Naive thymus-derived CD4-positive, alpha-beta T cell (primary cell): ENCODE measurements at places on chromosomes 5 and 9.
A peak's percentile ranks its signal among the peaks of the same experiment; 100 is the strongest.

DNA sequence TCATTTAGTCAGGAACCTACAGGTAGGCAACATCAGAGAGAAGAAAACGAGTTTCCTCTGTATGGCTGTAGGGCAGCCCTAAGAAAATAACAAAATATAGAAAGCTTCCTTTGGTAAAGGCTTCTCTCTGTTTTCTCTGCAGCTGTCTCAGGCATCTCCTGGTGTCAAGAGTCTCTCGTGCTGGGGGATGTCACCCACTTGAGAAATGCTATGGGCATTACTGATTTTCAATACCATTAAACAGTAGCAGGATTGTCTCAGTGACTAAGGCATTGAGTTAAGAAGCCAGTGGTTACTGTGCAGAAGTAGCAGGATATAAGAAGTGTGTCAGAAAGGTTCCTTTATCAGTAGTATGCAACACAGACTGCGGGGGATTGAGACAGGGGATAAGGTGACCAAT is 32.4 kb downstream of the LIFR start:
- H3K27me3 ChIP-seq = no peaks in the 10 kb centered on the region
- H3K36me3 ChIP-seq = no peaks in the 10 kb centered on the region
- no peaks in the 10 kb centered on the region for H3K4me1 ChIP-seq
- H3K4me3 ChIP-seq = no peak overlapping the region

- no peak overlapping the region for H3K27ac ChIP-seq
- H3K27me3 ChIP-seq = no peaks in the 10 kb centered on the region
- H3K4me3 ChIP-seq = no peak overlapping the region
Measured at GRCh38 chr9:122134822-122135528, 24.6 kb downstream of the NDUFA8 start.

DNA sequence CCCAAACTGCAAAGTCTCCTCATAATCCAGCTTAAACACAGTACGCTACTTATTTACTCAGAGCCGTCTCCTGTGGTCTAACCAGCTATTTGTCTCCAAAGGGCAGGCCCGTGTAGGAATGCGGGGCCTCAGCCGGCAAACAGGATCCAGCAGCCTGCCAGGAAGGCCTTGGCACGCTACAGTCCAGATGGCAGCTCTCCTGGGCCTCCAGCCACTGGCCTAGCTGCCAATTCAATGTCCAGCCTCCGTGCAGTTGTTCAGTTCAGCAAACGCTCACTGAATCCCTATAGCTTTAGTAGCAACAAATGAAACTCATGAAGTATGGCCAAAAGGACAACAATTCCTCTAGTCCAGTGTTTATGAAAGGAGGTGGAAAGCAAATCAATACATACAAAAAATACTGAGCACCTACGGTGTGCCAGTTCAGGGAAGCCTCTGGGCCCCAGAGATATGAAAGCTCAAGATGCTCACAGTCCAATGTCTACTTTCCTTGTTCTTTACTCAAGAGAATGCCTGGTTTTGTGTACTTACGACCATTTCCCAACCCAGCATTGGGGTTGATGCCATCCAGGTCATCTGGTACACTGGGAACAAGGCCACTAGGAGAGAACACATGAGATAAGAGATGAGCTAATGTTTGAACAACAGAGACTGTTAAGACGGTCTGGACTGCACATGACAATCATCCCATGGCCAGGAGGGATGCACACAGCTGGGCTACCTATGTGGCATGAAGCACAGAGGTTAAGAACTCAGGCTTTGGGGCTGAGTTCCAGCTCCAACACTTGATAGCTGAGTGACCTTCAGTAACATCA is 8.3 kb downstream of the CDK5RAP2 start:
- no peaks in the 10 kb centered on the region for H3K36me3 ChIP-seq
- no peaks in the 10 kb centered on the region for H3K4me1 ChIP-seq
- H3K27ac ChIP-seq = no peak overlapping the region
- H3K4me3 ChIP-seq = no peak overlapping the region
- no peak for DNase-seq

DNA sequence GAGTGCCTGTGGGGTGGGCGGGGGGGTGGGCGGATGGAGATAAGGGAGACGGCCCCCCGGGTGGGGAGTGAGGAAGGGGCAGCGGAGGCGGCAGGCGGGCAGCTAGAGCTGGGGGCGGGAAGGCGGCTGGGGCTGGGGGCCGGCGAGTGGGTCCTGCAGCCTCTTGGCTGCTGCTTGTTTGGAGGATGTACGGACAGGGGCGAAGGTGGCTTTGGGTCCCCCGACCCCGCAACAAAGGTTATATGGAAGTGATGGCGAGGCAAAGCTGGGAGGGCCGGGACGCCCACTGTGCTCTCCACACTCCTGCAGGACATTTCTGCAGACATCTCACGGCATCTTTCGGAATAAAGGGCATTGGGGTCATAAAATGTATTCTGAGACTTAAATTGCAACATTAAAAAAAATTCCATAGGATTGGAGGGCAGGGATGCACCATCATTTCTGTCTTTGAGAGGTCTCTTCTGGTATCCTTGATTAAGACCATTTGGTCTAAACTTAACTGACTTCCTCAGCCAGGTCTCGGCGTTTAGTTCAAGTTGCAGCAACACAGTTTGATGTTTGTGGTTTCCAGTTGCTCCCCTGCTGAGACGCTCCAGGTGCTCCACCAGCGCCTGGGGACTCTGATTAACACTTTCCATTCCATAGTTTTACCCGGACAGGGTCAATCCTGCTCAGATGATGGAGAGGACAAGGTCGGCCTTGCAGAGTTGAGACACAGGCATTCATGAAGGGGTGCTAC is 101.6 kb upstream of the SSBP2 start:
- H3K4me1 ChIP-seq = peaks cover 22% of the 10 kb centered on the region
- H3K27me3 ChIP-seq = no peaks in the 10 kb centered on the region
- H3K27ac ChIP-seq = peak overlapping the region; percentile 71
- H3K4me3 ChIP-seq = peak overlapping the region; percentile 55
- peak; percentile 32 for DNase-seq

DNA sequence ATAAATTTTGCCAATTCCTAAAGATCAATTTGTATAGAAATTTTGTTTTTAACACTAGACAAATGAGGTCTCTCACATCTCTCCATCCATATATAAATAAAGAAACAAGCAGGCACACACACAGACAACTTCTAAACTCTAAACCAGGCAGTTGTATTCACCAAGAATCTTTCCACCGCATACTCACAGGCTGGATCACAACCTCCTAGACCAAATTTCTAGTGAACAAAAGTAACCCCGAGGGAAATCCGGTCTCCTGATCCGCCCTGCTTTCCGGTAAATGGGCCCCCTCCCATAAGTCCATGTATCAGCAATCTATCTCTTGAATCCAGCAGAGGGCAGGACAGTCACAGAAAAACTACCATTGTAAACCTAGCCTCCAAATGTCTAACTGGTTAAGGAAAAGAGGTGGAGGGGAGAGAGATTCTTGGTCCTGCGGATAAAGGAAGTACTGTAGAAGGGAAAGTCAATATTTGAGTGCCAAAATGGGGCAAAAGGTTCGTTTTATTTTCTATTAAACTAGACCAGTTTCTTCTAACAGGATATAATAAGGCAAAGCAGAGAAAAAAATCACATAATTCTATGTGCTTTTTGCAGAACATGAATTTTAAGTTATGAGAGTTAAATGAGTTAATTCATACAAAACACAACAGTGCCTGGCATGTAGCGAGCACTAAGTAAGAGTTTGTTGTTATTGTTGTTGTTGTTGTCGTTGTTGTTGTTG is 4.8 kb upstream of the SMU1 start:
- H3K27me3 ChIP-seq = no peaks in the 10 kb centered on the region
- H3K4me1 ChIP-seq = peaks cover 21% of the 10 kb centered on the region
- DNase-seq = peak; percentile 79
- no peaks in the 10 kb centered on the region for H3K36me3 ChIP-seq
- H3K4me3 ChIP-seq = no peak overlapping the region

DNA sequence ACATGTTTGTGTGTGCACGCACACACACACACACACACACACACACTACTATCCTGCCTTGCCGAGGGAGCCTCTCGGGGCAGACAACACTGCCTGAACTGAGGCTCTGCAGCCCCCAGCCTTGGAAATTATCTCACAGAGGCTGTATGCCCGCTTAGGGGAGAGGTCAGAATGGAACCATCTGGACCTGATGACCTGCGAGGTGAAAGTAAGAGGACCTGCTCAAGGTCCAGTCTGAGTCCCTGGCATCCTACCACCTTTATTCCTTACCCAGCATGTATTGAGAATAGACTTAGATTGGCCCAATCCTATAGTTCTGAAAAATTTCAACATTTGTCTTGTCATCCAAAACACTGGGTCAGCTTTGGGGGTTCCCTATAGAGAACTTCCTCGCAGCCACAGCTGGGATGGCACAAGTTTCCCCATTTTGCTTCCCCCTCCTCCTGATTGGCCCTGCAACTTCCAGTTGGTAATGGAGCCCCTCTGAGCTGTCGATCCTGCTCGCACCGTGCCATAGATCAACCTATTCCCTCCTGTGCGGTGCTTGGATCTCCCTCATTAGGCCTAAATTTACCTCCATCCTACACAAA is 10.2 kb downstream of the MVB12B start:
- no peaks in the 10 kb centered on the region for H3K36me3 ChIP-seq
- H3K27ac ChIP-seq = no peak overlapping the region
- H3K4me3 ChIP-seq = no peak overlapping the region

- H3K27me3 ChIP-seq = no peaks in the 10 kb centered on the region
- H3K27ac ChIP-seq = no peak overlapping the region
Measured at GRCh38 chr9:94864196-94864595, 137.7 kb downstream of the AOPEP start.

DNA sequence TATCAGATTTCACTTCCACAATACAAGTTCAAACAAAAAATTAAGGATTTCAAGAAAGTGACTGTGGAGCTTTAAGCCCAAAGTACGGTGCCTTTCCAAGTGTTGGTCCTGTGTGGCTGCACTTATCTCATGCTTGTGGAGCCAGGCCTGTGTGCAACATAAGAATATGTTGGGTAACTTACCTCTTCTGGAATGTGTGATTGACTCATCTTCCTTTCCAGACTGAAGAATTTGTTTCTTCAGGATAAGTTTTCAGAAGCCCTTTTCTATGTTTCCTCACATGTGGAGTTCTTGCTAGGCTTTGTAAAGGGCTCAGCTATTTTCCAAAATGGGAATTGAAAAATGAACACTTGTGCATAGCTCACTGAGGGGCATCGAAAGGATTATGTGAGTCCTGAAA is 485.1 kb upstream of the PAPPA start:
- DNase-seq = no peak
- no peaks in the 10 kb centered on the region for H3K36me3 ChIP-seq
- no peaks in the 10 kb centered on the region for H3K4me1 ChIP-seq
- no peak overlapping the region for H3K27ac ChIP-seq

- no peaks in the 10 kb centered on the region for H3K36me3 ChIP-seq
- no peak for DNase-seq
- H3K4me1 ChIP-seq = no peaks in the 10 kb centered on the region
Measured at GRCh38 chr9:133606708-133607025, 2.5 kb downstream of the FAM163B start.

GRCh38 chr5:151670083-151670686 is 16.5 kb downstream of the SPARC start:
- no peaks in the 10 kb centered on the region for H3K27me3 ChIP-seq
- H3K4me3 ChIP-seq = no peak overlapping the region
- H3K27ac ChIP-seq = no peak overlapping the region
- H3K4me1 ChIP-seq = no peaks in the 10 kb centered on the region

- H3K36me3 ChIP-seq = no peaks in the 10 kb centered on the region
- DNase-seq = peak; percentile 8
- no peak overlapping the region for H3K4me3 ChIP-seq
- no peaks in the 10 kb centered on the region for H3K4me1 ChIP-seq
Measured at GRCh38 chr5:43631182-43631910, 28.4 kb downstream of the NNT start.

- H3K4me1 ChIP-seq = no peaks in the 10 kb centered on the region
- H3K4me3 ChIP-seq = no peak overlapping the region
- no peaks in the 10 kb centered on the region for H3K27me3 ChIP-seq
- H3K36me3 ChIP-seq = no peaks in the 10 kb centered on the region
Measured at GRCh38 chr9:130431536-130432303, 13.0 kb upstream of the ASS1 start.

DNA sequence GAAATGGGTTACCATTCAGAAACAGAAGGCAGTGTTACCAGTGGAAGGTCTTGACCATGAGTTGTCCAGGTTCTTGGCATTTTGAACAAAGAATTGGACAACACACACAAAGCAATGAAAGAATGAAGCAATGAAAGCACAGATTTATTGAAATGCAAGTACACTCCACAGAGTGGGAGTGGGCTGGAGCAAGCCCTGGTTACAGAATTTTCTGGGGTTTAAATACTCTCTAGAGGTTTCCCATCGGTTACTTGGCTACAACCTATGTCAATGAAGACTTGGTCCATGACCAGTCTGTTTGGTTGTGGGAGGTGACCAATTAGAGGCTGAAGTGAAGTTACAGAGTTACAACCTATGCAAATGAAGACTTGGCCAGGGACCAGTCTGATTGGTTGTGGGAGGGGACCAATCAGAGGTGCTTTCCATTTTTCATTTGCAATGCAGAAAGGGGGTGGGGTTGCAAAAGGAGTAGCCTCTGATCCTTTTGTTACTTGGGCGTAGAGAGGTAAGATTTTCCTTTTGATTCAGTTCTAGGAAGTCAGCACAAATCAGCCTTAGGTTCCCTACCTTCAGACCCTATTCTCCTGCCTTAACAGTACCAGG is 71.7 kb upstream of the SPRY4 start:
- no peak overlapping the region for H3K4me3 ChIP-seq
- no peaks in the 10 kb centered on the region for H3K4me1 ChIP-seq
- no peaks in the 10 kb centered on the region for H3K36me3 ChIP-seq

GRCh38 chr9:1469996-1470395 is 419.8 kb downstream of the DMRT2 start:
- no peaks in the 10 kb centered on the region for H3K4me1 ChIP-seq
- no peak overlapping the region for H3K27ac ChIP-seq
- no peak overlapping the region for H3K4me3 ChIP-seq
- H3K36me3 ChIP-seq = no peaks in the 10 kb centered on the region
- no peak for DNase-seq

GRCh38 chr5:132389051-132389331 is 19.5 kb downstream of the SLC22A5 start:
- DNase-seq = no peak
- H3K27me3 ChIP-seq = no peaks in the 10 kb centered on the region
- H3K27ac ChIP-seq = no peak overlapping the region
- no peak overlapping the region for H3K4me3 ChIP-seq

DNA sequence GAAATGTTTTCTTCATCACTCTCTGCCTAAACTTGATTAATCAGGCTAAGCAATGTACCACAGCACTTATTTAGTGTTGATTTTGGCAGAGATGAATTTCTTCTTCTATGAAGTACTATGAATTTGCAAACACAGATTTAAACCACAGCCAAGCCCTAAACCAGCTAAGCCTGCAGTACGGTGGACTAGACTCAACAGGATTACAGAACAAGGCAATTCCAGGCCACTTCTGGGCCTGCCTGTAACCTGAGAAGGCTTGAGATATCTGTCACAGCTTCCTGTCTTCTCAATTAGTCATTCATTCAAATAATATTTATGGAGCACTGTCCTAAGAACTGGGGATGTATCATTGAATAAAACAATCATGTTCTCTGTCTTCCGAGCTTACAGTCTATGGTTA is 32.4 kb upstream of the CAST start:
- H3K36me3 ChIP-seq = no peaks in the 10 kb centered on the region
- H3K4me1 ChIP-seq = no peaks in the 10 kb centered on the region
- no peak for DNase-seq
- H3K4me3 ChIP-seq = no peak overlapping the region

GRCh38 chr5:157864067-157864466 is 5.1 kb upstream of the CLINT1 start:
- H3K4me1 ChIP-seq = peaks cover 3% of the 10 kb centered on the region
- no peak for DNase-seq
- no peak overlapping the region for H3K4me3 ChIP-seq
- no peaks in the 10 kb centered on the region for H3K27me3 ChIP-seq
- H3K27ac ChIP-seq = no peak overlapping the region
- H3K36me3 ChIP-seq = no peaks in the 10 kb centered on the region
